ENCODE measurements at places on chromosomes 16 and 17. TPM values are rescaled to one million over a fixed set of nuclear protein-coding genes. Genes with fewer than 3 reads are reported as not detected.

Gene TLCD1
- 6.1 TPM for total RNA-seq

Gene C16orf74
- 5.5 TPM for total RNA-seq

Gene SRCIN1
- total RNA-seq = 5.7 TPM

Gene CHD9
- total RNA-seq = 90.4 TPM

Gene KRTAP4-5
- total RNA-seq = not detected

Gene TBC1D3K
- not detected for total RNA-seq
